ENCODE measurements at places on chromosomes 6 and 20.

DNA sequence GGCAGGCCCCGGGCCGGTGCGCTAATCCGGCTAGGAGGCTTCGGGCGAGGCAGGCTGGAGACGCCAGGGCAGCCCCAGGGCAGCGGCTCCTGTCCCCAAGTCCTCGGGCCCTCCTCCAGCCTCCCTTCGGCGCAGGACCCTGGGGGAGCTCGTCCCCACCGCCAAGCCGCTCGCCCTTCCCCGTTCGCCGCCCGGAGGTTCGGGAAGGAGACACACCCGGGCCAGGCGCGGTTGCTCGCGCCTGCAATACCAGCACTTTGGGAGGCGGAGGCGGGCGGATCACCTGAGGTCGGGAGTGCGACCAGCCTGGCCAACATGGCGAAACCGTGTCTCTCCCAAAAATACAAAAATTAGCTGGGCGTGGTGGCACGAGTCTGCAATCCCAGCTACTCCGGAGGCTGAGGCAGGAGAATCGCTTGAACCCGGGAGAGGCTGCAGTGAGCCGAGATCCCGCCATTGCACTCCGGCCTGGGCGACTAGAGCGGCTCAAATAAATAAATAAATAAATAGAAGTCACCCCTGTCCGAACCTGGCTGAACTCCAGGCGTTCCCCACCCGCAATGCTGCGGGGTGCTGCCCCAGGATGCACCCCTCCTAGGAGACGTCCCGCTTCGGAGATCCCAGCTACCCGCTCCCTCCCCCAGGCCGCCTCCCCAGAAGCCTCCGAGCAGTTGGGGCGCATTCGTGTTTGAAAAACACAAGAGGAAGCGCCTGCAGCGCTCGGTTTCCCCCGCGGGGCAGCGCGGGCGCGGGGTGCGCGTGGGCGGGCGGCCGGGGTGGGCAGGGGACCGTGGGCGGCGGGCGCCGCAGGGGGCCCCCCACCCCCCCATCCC is 27.5 kb downstream of the SERPINB9 start:
- DNase-seq = peak; percentile 44

- no peak for DNase-seq
Observed at GRCh38 chr6:116616737-116617053, 416 bp downstream of the RSPH4A start.

GRCh38 chr6:3798055-3798919 is 46.8 kb upstream of the PXDC1 start:
- no peak for DNase-seq

GRCh38 chr6:46796848-46797580 is 3.8 kb downstream of the MEP1A start:
- DNase-seq = peak; percentile 64

DNA sequence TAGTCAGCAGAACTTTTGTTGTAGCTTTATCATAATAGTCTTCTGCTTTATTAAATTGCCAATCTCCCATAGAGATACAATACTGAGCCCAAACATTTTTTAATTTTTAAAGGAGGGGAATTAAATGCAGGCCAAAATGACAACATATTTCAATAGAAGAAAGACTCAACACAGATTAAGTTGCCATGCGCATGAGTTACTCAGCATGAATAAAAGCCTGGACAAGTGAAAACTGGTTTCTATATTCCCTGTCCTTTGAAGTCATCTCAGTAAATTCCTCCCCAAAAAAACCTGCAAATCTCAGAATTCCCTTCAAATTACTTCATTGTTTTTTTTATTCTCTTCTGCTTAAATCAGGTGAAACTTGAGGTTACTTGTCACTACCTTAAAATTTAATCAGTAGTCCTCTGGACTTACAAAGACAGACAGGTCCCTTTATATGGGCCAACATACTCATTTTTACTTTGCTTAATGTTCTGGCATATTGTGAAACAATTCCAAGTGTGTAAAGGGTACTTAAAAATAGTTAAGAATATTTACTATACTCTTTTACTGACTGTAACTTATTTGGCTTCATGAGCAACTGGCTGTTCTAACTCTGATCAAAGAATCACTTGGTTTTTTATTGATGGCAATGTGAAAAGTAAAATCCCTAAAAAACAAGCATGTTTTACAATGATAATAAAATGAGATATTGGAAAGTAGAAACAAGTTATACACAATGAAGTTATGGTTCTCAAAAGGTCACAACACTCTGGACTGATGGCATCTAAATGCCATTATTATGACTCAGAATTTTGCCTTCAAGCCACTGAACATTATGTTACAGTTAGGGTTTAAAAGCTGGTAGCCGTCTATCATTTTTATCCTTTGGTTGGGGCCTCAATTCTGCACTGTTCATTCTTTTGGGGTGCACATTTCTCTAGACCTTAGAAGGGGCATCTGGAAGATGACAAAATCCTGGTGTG is 49.9 kb upstream of the COL21A1 start:
- DNase-seq = no peak

GRCh38 chr6:16644540-16645250 is 116.6 kb downstream of the ATXN1 start:
- DNase-seq = no peak

- no peak for DNase-seq
Observed at GRCh38 chr6:43185391-43185985, 3.5 kb downstream of the CUL9 start.

GRCh38 chr6:69825904-69826303 is 29.1 kb upstream of the LMBRD1 start:
- DNase-seq = no peak

- DNase-seq = no peak
Observed at GRCh38 chr6:42715871-42716270, 6.5 kb downstream of the PRPH2 start.

GRCh38 chr6:42417641-42418112 is 34.0 kb downstream of the TRERF1 start:
- no peak for DNase-seq

- DNase-seq = no peak
Observed at GRCh38 chr20:19890445-19891051, 126.6 kb upstream of the NAA20 start.

GRCh38 chr20:46512943-46513844 is at the start of gene ZNF334:
Gene ZNF334, minus strand, starts transcription at chr20:46513559. Its CDS starts 1,457 bp downstream, at chr20:46512102.
- peak; percentile 26 for DNase-seq

DNA sequence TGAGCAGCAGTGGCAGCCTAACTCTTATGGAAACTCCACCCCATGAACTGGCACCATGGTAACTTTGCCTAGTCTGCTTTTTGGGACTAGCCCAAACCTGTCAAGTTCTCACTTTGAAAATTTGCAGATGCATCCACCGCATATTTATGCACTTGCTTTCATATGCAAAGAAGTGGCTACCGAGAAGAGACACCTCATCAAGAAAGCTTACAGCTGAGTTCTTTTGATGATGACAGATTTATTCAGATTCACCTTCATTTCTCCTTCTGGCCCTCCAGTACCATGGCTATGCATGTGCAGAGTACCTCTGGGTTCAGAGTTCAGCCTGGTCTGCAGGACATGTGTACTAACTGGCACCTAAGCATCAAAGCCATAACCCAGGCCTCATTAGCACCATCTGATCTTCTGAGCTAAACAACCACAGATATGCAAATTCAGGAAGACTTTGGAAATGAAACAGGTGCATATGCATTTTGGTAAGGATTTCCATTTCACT is 154.3 kb upstream of the TENT5A start:
- DNase-seq = no peak

DNA sequence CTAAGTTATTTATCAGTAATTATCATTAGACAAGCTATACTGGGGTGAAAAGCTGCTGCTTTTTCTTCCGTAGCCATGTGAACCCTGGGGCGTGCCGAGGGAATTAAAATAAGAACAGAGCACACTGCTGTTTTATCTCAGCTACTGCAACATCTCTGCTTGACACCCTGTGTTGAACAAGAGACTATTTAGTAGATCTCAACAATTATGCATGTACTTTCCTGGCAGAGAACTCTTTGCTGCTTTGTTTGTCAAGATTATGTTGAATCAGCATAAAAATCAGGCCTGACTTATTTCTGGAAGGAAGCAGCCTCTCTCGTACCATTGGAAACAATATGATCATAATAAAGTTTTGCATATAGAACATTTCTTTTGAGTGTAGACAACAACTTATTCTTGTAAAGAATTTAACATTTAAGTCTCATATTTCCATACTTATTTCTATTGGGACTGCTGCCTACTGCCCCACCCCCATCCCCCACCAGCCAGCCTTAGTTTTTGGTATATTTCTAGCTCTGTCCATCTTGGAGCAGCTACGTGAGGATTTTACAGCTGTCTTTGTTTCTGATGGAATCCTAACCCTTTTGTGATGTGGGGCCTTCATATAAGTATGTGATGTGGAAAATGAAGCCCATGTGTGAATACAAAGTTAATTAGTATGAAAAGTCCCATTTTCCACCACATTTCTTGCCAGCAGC is 1011.4 kb downstream of the KIF16B start:
- no peak for DNase-seq

- no peak for DNase-seq
Observed at GRCh38 chr6:154122195-154122925, 83.3 kb downstream of the OPRM1 start.

GRCh38 chr6:62229231-62229630 is 56.8 kb downstream of the KHDRBS2 start:
- DNase-seq = no peak

DNA sequence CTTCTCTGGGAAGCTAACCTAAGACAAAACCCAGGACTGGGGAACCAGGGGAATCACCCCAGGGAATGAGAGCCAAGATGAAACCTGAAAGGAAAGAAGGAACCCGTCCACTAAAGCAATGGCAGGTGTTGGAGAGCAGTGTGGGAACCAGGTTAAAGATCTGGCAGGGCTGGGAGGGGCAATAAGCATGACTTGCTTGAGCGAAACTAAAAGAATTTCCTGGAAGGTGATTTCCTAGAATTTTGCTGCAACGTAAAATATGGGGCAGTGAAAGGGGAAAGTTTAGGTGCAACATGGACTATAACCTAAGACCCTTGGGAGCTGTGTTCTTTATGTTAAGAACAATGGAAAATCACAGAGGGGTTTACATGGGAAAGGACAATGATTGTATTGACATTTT is 126.2 kb upstream of the SSTR4 start:
- no peak for DNase-seq

DNA sequence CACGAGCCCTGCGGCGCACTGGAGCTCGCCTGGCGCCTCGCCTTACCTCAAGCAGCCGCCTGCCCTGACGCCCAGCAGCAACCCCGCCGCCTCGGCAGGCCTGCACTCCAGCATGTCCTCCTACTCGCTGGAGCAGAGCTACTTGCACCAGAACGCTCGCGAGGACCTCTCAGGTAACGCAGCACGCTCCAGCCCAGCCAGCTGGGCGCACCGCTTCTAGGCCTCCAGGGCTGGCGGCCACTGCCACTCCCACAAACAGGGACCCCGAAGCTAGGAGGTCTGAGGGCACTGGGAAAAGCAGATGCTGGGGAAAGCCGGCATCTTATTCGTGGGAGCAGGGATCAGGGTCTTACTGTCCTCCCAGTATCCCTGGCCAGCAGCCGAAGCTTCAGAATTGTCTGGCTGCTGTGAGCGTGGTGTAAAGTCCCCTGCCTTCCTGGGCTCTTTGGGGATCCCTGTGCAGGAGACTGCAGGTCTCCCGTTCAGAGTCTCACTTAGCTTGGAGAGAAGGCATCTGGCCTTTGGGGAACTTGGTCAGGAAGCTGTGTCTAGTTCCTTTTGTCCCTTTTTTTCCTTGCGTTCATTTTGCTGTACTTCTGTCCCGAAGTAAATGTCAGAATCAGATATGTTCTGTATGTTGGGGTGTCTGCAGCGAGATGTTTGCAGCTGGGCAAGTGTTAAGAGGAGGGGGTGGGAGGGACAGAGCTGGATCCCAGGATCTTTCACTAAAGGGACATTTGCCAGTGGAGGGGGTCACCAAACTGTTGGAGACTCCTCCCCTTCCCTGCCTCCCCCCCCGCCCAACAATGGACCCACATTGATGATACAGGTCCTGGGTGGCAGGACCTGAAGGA is 1.8 kb downstream of the FOXF2 start:
- DNase-seq = no peak
